ENCODE measurements at places on chromosomes 6 and 20.

- DNase-seq, result no peak
Observed at GRCh38 chr6:113172531-113172966, 684.6 kb upstream of the MARCKS start.

GRCh38 chr6:11970114-11970513 lies 42.0 kb upstream of the HIVEP1 start:
- DNase-seq, result no peak

DNA sequence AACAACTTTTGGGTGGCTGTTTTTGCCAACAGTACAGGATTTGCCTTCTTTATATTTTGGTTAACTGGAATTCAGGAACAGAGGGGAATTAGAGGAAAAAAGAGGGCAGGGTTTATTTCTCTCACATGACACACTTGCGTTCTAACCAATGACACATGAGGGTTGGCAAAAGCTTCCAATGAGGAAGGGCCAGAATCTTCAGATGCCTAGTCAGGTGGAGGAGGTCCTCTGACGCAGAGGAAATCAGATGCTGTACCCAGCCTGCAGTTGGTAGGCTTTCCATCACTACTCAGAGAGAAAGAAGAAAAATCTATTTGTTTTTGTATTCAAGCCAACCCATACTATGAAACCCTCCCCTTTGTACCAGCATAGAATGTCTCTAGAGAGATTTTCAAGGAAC lies 20.8 kb downstream of the TM9SF4 start:
- no peak for DNase-seq

DNA sequence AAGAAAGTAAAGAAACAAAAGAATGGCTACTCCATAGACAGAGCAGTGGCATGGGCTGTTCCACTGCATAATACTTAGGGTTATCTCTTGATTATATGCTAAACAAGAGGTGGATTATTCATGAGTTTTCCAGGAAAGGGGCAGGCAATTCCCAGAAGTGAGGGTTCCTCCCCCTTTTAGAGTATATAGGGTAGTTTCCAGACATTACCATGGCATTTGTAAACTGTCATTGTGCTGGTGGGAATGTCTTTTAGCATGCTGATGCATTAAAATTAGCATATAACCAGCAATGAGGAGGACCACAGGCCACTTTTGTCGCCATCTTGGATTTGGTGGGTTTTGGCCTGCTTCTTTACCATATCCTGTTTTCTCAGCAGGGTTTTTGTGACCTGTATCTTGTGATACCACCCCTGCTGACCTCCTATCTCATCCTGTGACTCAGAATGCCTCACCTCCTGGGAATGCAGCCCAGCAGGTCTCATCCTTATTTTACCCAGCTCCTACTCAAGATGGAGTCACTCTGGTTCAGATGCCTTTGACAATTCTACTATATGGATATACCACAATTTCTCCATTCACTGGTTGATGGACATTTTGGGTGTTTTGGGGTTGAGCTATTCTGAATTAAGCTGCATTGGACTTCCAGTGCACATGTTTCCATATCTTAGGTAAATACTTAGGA lies 280.6 kb downstream of the FARS2 start:
- DNase-seq, result no peak

GRCh38 chr6:99350573-99350972 lies 1.1 kb upstream of the FAXC start:
- DNase-seq, result no peak

- DNase-seq, result no peak
Observed at GRCh38 chr20:64098471-64099013, 8.8 kb downstream of the NPBWR2 start.

- no peak for DNase-seq
Observed at GRCh38 chr20:6067763-6068318, 14.0 kb upstream of the LRRN4 start.

GRCh38 chr6:10460096-10460495 lies 45.2 kb upstream of the TFAP2A start:
- DNase-seq, result no peak

DNA sequence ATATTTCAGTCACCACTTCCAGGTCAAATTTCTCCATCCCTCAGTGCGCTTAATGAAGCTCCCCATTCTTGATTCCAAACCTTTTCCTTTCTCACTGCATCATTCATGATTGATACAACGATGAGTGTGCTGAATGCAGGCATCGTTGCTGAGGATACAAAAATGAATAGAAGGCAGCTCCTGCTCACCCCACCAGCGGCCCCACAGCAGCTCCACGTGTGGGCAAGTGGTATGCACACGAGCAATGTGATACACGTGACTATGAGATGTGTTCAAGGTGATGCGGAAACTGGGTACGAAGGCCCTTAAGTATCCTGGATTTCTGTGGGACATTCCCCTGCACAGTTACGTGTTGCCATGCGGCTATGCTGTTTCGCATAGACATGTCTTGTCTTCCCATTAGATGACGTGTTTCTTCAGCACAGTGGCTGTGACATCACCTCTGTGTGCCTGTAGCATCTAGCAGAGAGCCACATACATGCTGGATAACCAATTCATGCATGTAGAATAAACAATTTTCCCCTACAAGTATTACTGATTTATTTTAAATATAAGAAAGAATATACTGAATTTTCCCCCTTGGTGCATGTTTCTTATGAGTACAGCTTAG lies 260.5 kb upstream of the AGPAT4 start:
- DNase-seq, result no peak

GRCh38 chr6:72683797-72684196 lies 61.9 kb downstream of the KCNQ5 start:
- no peak for DNase-seq

- DNase-seq, result no peak
Observed at GRCh38 chr6:21384216-21384615, 209.3 kb upstream of the SOX4 start.

GRCh38 chr6:41748542-41748941 lies 1.3 kb upstream of the PGC start:
- DNase-seq, result no peak

GRCh38 chr6:158539881-158540280 lies 20.0 kb upstream of the TMEM181 start:
- no peak for DNase-seq

DNA sequence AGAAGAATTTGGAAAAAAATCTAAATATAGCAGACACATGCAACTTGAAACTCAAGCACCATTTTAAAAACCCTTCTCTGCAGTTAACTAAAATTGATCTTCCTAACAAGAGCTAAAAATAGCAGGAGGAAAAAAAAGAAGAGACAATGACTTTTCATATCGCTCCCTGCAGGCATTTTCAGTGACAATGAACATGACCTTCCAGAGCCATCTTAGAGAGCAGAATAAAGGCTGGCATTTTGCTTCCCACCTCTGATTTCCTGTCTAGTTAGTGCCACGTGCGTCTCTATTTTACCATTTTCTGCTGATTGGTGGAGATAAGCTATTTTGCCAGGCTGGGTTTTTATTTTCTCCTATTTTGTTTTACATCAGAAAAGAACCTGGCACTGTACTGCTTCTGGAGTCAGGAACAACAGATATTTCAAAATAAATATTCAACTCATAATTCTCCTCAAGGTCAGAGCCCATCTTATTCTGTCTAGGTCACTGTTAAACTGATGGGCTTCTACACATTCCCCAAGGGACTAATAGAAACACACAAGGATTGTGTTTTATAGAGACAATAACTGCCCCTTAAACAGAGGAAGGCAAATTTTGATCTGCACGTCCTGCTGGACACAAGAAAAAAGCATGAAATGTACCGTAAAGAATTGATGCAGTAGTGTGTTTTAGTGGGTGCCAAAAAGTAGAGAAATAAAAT lies 70.2 kb upstream of the ENPP5 start:
- no peak for DNase-seq

DNA sequence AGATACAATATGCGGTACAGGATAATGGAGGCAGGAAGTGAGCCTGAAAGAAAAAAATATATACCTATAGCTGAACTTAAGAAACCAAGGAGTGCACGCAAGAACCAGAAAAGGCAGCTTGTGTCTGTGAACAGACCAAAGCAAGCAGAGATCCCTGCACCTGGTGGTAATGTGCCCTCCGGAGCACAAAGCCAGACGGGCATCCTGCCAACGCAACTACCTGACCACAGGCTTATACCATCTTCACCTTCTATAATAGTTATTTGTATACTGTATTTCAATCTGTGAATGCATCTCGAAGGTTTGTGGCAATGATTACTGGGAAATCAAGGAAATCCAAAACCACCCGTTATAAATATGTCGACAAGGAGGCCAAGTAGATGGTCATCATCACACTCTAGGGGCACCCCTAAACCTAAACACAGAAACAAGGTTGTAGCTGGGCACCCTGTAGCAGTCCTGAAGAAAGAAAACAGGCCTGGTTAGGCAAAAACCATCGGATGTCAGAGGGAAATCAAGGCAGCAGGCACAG lies 801 bp downstream of the FBXL4 start:
- peak; percentile 23 for DNase-seq

DNA sequence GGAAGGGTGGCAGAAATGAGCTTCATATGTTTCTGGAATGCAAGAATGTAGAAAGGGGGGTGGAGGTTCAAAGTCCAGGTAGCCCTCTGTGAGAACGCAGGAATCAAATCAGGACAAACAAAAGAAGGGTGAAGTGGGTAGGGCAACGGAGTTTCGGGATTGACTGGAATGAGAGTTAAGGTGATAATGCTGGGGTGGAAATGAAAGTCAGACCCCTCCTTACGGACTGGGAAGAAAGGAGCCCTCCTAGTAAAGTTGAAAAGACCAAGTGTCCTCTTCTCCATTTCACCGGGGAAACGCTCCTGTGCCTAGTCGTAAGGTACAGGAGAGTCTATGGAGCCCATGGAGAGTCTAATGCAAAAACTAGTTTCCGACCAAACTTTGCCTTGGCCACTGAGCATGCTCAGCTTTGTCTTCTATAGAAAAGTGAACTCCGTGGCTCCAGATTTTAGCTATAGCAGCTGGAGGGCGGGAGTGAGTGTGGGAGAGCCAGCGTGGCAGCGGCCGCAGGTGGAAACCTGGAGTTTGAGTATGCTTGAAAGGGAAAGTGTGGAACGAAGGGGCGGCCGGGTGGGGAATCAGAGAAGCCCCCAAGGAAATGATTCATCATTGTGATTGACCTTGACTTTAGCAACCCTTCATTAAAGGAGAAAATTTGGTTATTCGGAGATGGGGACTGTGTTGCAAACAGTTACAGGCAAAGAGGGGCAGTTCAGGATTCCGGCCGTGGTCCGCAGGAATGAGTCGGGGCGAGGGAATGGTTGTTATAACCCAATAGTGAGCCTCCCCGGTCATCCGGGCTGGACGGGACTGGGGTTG lies 1.3 kb upstream of the LRRC1 start:
- DNase-seq, result peak; percentile 29

DNA sequence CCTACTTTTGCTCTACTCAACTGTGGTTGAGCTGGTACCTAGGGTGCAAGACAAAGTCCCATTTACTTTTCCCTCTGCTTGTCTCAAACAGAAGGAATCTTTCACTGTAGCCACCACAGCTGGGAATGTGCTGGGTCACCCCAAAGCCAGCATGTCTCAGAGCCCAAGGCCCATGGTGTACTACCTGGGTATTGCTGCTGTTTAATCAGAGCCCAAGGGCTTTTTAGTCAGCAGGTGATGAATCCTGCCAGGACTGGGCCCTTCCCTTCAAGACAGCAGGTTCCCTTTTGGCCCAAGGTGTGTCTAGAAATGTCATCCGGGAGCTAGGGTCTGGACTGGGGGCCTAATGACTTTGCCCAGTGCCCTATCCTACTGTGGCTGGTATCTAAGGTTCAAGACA lies 249.8 kb downstream of the HDGFL1 start:
- DNase-seq, result no peak

- no peak for DNase-seq
Observed at GRCh38 chr6:160160929-160161646, 39.5 kb downstream of the SLC22A1 start.

DNA sequence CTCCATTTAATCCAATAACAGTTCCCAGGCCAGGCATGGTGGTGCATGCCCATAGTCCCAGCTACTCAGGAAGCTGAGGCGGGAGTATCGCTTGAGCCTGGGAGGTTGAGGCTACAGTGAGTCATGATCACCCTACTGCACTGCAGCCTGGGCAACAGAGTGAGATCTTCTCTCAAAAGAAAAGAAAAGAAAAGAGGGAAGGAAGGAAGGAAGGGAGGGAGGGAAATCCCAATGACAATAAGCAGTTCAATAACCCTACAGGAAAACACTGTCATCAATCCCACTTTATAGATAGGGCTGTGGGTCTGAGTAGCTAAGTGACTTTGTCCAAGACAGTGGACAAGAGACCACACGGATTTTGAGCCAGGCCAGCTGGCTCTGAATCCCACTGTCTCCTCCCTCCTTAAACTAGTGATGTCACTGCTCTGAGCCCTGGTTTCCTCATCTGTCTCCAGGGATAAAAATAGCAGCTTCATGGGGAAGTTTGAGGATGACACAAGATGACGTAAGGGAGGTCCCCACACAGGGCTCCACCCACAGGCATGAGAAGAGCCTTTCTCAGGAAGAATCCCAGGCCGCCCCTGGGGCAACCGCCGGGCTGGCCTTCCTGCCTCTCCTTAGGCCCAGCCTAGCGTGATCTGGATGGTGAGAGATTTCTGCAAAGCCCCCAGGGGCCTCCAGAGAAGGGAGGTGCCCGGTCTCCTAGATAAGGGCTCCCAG lies 7.2 kb upstream of the TRIB3 start:
- DNase-seq, result no peak

GRCh38 chr6:14951704-14952103 lies 294.2 kb upstream of the JARID2 start:
- no peak for DNase-seq

DNA sequence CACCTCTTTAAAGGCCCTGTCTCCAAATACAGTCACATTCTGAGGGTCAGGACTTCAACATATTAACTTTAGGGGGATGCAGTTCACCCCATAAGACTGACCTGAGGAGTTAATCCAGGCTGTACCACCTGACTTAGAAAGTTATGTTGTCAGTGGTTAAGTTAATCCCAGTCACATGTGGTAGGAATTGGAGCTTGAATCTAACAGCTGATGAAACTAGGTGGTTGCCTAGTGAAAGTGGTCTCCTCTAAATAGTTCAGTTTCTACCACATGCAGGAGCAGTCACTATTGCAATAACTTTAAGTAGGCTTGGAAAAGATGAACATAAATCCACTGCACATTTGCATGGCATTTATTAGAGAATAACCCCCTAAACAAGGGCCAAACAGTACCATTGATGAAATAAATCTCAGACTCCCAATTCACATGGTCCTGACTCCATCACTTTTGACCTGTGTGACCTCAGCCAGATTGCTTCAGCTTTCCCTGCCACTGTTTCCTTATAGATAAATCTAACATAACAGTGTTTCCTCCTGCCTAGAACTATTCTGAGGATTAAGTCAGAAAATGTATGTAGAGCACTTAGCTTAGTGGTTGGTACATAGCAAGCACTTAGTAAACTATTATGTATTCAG lies 20.1 kb downstream of the SAMD5 start:
- no peak for DNase-seq

GRCh38 chr6:108744244-108744972 lies 103.8 kb upstream of the ARMC2 start:
- DNase-seq, result no peak

DNA sequence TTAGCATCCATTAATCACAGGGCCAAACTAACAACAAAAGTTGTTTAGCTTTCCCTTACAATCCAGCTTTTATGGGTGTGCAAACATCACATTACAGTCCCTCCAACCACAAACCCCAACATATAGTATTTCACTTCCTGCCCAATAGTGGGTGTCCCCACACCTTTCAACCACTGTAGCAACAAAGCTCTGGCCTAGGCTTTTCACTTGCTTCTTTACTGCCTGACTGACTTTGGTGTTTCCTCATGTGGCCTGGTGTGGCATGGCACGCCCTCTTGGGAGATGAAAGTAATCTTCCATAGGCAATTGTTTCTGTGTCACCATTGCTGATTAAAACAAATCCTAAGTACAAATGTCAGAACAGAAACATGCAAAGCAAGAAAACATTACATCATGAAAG lies 46.3 kb downstream of the MCM8 start:
- DNase-seq, result no peak

- no peak for DNase-seq
Observed at GRCh38 chr20:20334489-20334888, 33.4 kb upstream of the INSM1 start.

All from stimulated activated CD4-positive, alpha-beta T cell treated with anti-CD3 and anti-CD28 coated beads, Interleukin-12 subunit alpha, Interleukin-12 subunit beta, amount 100 ng/mL, for 4 hours (primary cell).